Activated CD4-positive, alpha-beta memory T cell treated with anti-CD3 and anti-CD28 coated beads, Interleukin-2, amount 10 ng/mL, durations not matched to agents 7 days and 5 days (primary cell): ENCODE measurements at places on chromosomes 6 and 20. TPM values are rescaled to one million over a fixed set of nuclear protein-coding genes. Genes with fewer than 3 reads are reported as not detected.

MAN1A1 gene
- 21.6 TPM for total RNA-seq

OR2H1 gene
- total RNA-seq: not detected

NHSL1 gene
- 1.0 TPM for total RNA-seq

PRICKLE4 gene
- not detected for total RNA-seq

NT5E gene
- 3.4 TPM for total RNA-seq

POM121L2 gene
- not detected for total RNA-seq

GSTA2 gene
- not detected for total RNA-seq

ANGPT4 gene
- not detected for total RNA-seq

FLRT3 gene
- not detected for total RNA-seq

GSTA3 gene
- total RNA-seq: not detected

ZSCAN31 gene
- 1.0 TPM for total RNA-seq

TP53INP2 gene
- 3.3 TPM for total RNA-seq

NFATC2 gene
- total RNA-seq: 53.3 TPM

KCNK17 gene
- not detected for total RNA-seq

ECT2L gene
- total RNA-seq: not detected

EYS gene
- not detected for total RNA-seq

REM1 gene
- total RNA-seq: not detected

BCAS4 gene
- 6.6 TPM for total RNA-seq

SPATA2 gene
- total RNA-seq: 8.4 TPM

SULF2 gene
- 0.71 TPM for total RNA-seq

CTSZ gene
- 49.0 TPM for total RNA-seq

GRM1 gene
- not detected for total RNA-seq

CASS4 gene
- 13.2 TPM for total RNA-seq

PHACTR3 gene
- not detected for total RNA-seq

OTOR gene
- total RNA-seq: not detected

HAO1 gene
- not detected for total RNA-seq

UNC5CL gene
- 2.3 TPM for total RNA-seq

CCDC167 gene
- 55.0 TPM for total RNA-seq

RSPO3 gene
- not detected for total RNA-seq
